ENCODE measurements at places on chromosomes 3 and 15.

- no peak for DNase-seq
Measured at GRCh38 chr3:34155666-34156065, 357.2 kb downstream of the PDCD6IP start.

GRCh38 chr15:91412138-91412928 lies 312.3 kb downstream of the SV2B start:
- no peak for DNase-seq

DNA sequence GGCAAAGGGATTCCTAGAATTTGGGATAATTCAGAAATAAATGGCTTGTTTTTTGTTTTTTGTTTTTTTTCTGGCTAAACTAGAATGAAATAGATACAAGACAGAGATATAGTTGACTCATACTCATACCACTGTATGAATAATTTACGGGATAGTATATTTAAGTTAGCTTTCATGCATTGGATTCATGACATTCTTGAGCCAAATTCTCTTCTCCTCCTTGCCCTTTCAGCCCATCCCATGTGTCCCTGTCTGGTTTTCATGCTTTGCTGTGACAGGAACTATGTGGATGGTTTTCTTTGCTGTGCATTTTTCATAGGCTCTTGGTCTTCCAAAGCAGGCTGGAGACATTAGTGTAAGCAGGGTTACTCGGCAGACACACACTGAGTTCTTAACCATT lies 66.6 kb upstream of the UMPS start:
- no peak for DNase-seq

GRCh38 chr15:99068186-99068585 lies 36.7 kb upstream of the SYNM start:
- no peak for DNase-seq

DNA sequence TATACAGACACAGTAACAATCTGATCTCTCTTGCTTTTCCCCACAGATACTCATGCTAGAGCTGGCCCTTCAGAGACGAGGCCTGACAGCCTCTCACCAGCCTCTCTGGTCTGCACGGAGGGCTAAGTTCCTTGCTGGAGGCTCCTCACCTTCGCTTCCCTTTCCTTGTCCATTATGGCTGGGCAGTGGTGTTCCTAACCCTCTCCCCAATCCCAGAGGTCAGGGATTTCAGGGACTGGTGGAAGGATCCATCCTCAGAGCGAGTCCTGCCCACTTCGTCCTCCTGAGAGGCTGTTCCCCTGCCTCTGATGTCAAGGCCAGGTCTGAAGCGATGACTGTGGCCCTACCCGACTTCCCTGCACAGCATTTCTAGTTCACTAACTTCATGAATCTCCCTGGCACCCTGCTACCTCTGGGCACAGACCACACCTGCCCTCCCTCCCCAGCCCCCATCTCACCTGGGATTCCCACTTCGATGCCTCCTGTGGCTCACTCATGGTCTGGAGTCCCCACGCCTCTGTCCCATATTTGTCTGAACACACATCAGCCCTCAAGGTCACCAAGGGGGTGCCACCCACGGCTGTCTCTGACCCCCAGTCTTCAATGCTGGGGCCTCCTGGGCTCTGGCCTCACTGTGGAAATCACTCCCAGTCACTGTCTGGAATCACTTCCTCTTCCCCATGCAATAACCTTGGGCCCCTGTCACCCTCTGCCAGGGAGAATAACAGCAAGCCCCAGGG lies 124.9 kb upstream of the PRR20G start:
- DNase-seq: no peak

DNA sequence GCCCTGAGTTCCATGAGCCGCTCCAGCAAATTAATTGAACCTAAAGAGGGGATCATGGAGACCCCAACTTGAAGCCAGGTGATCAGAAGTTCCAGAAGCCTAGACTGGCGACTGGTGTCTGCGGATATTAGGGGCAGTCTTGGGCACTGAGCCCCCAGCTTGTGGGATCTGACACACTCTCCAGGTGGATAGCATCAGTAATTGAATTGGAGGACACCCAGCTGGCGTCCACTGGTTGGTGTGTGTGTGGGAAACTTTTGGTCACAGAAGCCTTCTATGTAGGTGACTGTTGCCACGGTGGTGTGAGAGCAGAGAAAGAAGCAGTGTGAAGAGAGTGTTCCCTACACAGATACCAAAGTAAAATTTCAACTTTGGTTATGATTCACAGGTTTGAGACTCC lies 106.0 kb upstream of the ADPGK start:
- DNase-seq: no peak

- DNase-seq: no peak
Measured at GRCh38 chr3:191263365-191263764, 64.3 kb downstream of the OSTN start.

- DNase-seq: peak; percentile 86
Measured at GRCh38 chr3:150763841-150764483, 993 bp upstream of the SIAH2 start.

DNA sequence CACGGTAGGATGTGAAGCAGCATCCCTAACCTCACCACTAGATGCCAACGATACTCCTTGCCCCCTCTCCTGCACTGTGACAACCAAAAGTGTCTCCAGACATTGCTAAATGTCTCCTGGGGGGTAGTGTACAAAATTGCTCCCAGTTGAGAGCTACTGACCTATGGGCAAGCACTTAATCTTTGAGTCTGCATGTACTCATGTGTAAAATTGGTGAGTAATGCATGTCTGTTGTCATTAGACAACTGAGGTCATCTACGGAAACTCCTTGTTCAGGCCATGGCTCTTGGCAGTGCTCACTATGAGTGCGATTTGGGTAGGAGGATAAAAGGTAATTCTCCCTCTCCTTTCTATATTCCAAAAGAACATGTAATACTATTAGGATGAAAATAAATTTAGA lies 29.2 kb downstream of the PDHB start:
- DNase-seq: no peak

All from NCI-H2081 (cell line).